ENCODE measurements at places on chromosomes 2 and 18.

DNA sequence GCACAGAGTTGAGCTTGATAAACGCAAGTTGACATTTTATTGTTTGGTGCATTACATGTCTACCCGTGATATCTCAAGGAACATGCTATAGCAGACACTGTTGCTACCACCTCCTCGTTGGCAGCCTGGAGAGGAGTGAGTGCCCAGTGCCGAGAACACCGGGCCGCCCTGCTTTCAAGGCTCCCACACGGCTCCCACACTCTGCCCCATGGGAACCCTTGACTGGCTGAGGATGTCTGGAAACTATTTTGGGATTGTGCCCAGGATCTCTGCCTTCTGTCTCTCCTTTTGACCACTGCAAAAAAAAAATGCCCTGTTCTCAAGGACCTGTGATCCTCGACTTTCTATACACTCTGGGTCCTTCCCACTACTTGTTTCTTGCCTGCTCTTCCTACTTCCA is 21.1 kb downstream of the TET3 start:
- DNase-seq, result no peak

GRCh38 chr2:156399224-156399949 is 36.8 kb upstream of the GPD2 start:
- DNase-seq, result no peak

- DNase-seq, result no peak
These were observed 750.0 kb upstream of the ID2 start for GRCh38 chr2:7931808-7932207.

DNA sequence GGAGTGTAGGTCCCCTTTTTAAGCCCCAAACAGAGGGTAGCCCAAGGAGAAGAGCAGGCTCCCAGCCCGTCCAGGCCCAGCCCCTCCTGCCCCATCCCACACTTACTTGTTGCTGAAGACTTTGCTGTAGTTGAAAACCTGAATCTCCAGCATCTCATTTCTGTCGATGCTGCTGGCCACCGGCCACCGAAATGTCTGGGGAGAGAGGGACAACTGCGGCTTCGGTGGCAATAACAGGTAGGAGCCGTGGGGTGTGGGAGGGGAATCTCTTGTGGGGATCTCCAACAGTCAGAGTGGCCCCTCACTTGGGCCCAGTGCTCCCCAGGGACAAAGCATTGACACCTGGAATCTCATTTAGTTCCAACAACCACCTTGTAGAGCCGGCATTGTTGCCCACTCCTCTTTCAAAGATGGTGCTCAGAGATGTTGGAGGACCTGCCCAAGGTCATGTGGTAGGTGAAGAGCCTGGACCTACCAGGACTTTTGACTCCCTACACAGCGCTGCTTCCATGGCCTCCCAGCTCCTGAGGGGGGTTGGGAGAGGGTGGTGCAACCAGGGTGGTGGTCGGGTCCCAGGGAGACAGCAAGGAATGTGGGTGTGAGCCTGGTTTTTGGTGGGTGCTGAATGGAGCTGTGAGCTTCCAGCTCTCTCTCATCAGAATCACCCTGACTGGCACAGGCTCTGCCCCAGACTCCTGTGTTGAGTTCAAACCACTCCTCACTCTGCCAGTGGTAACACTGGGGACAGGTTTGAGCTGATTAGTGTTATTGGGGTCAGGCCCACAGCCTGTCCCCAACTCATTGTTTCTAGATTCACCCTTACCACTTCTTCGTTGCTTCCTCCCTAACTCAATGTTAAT is 50.0 kb upstream of the OTOF start:
- DNase-seq, result no peak

DNA sequence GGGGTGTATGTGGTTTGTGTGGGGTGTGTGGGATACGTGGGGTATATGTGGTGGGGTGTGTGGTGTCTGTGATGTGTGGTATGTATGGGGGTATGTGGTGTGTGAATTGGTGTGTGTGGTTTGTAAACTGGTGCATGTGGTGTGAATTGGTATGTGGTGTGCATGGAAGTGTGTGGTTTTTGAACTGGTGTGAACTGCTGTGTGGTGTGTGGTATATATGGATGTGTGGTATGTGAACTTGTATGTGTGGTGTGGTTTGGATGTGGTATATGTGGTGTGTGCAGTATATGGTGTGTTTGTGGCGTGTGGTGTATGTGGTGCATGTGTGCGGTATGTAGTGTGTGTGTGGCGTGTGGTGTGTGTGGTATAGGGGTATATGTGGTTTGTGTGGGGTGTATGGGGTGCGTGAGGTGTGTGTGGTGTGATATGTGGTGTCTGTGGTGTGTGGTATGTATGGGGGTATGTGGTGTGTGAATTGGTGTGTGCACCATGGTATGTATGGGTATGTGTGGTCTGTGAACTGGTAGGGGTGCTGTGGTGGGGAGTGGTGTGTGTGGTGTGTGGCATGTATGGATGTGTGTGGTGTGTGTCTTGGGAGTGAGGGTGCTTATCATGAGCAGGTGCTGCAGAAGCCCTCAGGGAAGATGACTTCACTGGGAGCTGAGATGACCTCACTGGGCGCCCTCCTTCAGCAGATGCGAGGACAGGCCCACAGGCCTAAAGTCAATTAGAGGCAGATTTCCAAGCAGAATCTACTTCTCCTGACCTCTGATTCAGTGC is 209.6 kb upstream of the TNP1 start:
- DNase-seq, result no peak

DNA sequence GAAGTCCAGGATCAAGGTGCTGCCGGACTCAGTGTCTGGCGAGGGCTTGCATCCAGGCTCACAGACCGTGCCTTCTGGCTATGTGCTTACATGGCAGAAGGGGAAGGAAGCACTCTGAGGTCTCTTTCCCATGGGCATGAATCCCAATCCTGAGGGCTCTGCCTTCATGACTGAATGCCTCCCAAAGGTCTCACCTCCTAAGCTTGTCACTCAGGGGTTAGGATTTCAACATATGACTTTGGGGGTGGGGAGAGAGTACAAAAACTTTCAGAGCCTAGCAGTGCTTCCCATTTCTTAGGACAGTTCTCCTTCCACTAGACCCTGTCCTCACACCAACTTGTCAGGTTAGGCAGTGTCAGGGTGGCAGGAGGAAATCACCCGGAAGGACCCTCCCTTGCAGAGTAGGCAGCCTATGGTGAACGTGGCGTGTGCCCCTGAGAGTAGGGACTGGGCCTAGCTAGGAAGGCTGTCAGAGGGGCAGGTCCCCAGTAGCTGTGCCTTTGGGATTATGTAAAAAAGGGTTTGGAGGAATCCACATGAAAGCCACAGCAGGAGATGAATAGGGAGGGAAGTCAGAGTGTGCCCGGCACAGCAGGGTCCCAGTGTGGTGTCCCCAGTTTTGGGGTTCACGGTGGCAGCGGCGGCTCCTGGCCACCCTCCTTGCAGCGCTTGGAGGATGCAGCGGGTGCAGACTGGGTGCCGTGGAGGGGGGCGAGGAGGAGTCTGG is 233.3 kb downstream of the LDLRAD4 start:
- no peak for DNase-seq

- no peak for DNase-seq
These were observed 171.4 kb upstream of the LRRTM1 start for GRCh38 chr2:80475970-80476369.

DNA sequence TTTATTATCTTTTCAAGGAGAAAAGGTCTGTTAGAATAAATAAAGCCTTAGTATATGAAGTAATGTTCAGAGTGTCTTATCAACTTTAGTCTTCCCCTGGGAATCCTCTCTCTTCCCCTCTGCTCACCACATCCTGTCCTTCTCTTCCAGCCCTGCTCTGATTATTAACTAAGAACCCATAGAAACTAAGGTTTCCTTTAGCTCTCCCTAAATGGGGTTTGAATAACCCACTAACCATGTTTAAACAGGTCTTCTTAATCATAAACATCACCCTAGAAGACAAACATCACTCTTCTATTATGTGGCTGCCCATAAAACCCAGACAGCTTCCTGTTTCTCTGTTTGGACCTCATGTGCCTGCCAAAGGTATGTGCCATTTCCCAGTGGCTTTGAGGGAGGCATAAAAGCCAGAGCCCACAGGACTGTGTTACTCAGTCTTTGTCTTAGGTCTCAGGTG is 50.1 kb downstream of the SLC14A1 start:
- DNase-seq, result no peak

GRCh38 chr18:74714791-74715190 is 117.1 kb downstream of the ZNF407 start:
- no peak for DNase-seq

DNA sequence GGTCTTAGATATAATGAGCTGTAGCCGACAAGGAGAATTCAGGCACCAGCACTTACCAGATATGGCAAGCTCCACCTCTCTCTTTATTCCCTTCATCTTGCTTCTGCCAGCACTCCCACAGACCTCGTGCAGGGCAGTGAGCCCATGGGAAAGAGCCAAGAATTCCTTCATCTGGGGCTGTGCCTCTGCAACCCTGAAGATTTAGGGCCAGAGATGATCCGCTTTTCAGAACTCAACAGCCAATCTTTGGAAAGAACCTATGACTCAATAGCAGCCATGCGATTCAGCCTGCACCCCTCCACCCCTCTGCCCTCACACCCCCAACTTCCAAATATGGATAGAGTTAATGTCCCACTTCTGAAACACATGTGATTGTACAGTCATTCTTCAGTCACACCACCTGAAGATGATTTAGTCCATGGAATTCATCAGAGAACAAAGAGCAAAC is 533.7 kb upstream of the TNP1 start:
- DNase-seq, result no peak

DNA sequence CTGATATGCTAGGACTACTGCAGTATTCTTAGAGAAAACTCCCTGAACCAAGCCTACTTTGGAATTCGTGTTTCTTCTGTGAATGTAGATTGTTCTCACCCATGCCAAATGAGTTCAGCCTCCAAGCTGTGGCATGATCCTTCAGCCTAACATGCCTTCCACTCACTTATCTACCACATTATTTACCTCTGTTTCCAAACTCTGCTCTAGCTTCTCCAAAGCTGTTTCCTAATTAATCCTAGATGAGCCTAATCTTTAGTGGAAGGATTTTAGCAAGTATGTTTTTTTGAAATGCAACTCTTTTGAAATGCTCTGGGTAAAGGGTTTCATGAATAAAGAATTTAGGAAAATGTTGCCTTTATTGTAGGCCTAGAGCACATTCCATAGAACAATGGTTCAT is 152.9 kb upstream of the MMADHC start:
- DNase-seq, result no peak

GRCh38 chr2:236980961-236981360 is 104.7 kb upstream of the COPS8 start:
- no peak for DNase-seq
